ENCODE measurements at places on chromosomes 2 and 18.

DNA sequence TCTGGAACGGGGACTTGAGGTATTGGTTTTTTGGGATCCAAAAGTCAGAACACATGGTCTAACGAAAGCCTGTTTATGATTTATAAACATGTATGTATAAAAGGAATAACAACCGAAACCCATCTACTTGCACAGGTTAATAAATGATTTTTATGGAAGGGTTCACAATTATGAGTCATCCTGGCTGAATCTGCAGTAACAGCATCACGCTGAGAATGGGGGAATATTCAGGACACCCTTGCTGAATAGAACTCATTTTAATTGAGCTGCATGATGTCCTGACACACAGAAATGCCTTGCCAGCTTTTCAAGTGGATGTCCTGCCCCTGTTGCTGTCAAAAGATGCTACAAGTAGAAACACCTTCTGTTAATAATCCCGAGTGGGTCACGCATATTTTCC lies 54.7 kb upstream of the TGFA start:
- DNase-seq = no peak

GRCh38 chr2:102424754-102425153 lies 1.8 kb downstream of the IL18RAP start:
- DNase-seq = peak; percentile 89

DNA sequence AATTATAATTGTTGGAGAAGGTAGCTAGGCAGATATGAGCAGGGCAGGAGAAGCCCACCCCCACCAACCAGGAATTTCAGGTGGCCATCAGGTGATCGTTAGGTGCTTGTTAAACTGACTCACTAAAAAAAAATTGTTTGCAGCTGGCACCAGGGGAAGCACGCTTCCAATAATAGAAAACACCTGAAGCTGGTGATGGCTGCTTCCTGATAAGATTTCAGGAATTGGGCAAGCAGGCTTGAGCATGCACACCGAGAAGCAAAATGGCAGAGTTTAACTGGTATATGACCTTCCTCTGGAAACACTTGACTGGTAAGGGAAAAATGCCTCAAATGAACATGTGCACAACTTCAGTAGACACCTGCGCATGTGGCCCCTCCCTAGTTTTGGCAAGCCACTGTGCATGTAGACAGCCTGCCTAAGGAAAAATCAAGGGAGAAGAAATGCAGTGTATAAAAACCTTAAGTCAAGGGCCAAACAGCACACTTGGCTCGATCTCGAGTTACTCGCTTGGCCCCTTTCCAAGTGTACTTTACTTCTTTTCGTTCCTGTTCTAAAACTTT lies 292.8 kb downstream of the CCDC85A start:
- DNase-seq = no peak

- no peak for DNase-seq
These were observed 36.0 kb downstream of the DNMT3A start for GRCh38 chr2:25305775-25306174.

DNA sequence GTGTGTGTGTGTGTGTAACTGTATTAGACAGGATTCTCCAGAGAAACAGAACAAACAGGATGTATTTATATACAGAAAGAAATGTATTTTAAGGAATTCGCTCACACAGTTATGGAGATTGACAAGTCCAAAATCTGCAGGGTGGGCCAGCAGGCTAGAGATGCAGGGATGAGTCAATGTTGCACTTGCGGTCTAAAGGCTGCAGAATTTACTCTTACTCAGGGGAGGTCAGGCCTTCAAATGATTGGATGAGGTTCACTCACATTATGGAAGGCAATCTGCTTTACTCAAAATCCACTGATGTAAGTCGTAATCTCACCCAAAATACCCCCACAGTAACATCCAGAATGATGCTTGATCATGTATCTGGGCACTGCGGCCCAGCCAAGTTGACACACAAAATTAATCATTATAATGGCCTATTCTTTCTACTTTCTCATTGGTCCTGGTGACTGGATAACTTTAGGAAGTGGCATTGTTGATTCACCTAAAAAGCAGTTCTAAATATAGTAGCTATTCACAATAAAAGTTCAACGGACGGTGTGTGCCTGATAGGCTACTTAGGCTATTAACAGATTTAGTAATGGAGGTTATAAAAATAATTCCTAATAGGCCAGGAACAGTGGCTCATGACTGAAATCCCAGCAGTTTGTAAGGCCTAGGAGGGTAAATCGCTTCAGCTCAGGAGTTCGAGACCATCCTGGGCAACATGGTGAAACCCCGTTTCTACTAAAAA lies 40.6 kb upstream of the ACYP2 start:
- no peak for DNase-seq

Measured in AML-193 (cell line).